ENCODE measurements at places on chromosomes 3 and 15.

- no peak for DNase-seq
Measured at GRCh38 chr3:73433079-73433478, 191.7 kb downstream of the PDZRN3 start.

GRCh38 chr15:32117122-32117521, 86.8 kb downstream of the CHRNA7 start:
- no peak for DNase-seq

DNA sequence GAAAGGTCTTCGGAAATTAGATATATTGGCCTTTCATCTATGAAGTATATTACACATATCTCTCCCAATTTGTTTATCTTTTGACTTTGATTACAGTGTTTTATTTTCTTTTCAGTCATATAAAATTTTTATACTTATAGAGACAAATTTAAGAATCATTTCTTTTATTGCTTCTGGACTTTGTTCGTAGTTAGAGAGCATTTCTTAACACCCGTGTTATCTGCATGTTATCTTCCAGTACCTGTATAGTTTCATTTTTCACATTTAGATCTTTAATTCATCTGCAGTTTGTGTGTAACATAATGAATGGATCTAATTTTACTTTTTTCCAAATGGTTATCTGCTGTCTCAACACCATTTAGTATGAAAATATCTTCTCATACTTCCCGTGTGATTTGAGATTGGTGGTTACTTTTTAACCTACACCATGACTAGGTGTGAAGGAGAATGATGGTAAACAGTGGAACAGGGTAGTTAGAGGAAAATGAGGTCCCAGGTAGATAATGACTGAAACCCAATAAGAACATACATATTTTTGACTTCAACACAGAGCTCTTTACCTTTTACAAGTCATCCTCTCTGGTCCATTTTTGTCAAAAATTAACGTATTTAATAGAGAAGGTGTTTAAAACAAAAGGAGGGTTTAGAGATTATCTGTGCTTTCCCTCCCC, 99.3 kb downstream of the LPP start:
- no peak for DNase-seq

GRCh38 chr3:5144316-5144994, 22.4 kb downstream of the ARL8B start:
- DNase-seq = no peak

GRCh38 chr3:142897807-142898206, 8.9 kb upstream of the PCOLCE2 start:
- DNase-seq = no peak

- DNase-seq = peak; percentile 25
Measured at GRCh38 chr3:119681279-119681678, 4.1 kb upstream of the COX17 start.

DNA sequence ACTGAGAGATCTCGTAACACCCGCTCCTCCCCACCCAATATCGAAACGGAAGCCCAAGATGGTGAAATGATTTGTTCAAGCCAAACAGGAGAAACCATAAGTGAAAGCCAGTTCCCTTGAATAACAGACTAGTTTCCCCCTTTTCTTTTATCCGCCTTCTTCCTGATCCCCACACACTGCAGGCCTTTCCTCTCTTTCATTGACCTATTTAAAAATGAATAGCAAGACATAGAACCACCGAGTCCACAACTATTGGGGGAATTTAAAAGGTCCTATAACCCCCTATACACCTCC, 382 bp upstream of the COX17 start:
- DNase-seq = no peak
